ENCODE measurements at places on chromosomes 13 and 19.

DNA sequence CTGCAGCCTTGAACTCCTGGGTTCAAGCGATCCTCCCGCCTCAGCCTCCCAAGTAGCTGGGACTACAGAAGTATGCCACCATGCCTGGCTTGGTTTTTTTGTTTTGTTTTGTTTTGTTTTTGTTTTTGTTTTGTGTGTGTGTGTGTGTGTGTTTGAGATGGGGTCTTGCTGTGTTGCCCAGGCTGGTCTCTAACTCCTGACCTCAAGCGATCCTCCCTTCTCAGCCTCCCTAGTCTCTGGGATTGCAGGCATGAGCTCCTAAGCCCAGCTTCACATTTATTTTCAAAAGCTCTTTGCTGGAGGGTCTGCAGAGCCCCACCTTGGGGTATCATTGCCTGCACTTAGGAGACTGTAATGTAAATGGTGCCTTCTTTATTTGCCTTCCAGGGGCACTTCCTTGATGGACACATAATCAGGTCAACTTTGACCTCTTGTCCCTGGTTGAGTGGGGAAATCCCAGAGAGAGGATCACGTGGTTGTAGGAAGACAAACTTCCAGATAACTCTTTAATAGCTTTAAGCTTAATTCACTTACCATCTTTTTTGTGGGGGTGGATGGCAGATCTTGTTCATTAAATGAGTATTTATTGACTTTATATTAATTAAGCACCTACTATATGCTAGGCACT is 72.9 kb upstream of the NPAS1 start:
- no peak for DNase-seq

DNA sequence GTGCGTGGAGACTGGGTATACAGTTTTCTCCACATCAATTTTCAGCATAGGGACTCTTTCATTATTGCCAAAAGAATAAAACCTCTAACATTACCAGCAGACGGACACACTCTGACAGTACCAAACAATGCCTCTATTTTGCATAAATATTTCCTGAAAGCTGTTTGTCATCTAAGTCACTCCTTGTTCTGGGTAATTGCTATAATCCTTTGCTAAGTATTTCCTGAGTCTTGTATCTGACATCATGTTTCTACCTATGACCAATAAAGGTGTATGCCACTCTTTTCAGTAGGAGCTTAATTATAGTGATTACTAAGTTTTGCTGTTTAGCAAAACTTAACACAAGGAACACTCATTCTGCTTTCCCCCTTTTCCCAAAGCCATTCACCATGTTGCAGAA is 886.5 kb downstream of the SLITRK6 start:
- DNase-seq, result no peak

GRCh38 chr13:32409561-32410421 is 18.1 kb downstream of the N4BP2L1 start:
- DNase-seq, result no peak

DNA sequence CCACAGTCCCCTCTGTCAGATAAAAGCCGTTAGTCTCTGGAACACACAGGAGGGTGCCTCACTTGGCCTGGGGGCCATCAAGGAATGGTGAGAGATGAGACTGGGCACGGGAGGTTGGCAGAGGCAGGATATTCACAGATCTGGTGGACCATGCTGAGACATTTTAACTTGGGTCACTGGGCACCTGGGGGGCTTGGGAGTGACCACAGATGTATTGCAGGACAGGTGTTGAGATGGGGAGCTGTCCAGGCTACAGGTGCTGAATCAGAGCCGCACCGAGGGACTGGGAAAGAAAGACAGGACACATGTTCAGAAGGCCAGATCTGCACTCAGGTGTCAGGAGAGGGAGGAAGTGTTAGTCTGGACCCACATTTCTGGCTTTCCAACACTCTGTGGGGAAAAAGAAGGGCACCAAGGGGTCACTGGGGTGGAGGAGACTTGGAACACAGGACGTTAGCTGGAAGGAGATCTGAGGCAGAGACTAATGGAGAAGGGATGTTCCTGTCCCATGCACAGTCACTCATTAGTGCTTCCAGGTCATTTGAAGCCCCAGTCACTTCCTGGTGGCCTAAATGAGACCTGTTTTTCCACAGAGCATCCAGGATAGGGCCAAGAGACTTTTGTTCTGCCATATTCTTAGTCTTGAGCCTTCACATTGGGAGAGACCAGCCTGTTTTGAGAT is 56.1 kb downstream of the CHST8 start:
- no peak for DNase-seq

DNA sequence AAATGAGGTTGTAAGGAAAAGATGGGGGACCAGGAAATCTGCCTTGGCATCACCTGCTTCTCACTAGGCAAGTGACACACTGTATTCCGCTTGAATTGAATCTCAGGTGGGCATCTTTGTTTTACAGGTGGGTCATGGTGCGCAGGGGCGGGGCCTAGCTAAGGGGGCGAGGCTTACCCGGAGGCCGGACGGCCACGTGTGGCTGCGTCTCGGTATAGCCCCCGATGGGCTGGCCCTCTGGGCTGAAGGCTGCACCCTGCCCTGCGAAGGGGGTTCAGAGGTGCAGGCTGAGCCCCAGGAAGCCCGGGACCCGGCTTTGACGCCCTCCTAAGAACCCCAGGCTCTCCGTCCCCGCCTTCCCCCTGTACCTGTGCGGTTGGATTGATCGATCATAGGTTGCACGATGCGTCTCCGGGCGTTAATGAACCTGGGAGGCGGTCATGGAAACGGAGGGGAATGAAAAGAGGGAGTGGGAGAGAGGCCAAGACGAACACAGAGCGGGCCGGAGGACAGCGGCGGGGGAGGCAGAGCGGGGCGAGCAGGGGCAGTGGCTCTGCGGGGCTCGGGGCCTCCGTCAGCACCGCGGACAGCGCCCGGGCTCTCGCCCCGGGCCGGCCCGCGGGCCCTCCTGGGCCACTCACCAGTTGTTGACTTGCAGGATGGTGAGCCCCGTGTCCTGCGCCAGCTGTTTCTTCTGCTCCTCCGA is 12.5 kb downstream of the MEIS3 start:
- DNase-seq, result no peak

- no peak for DNase-seq
These were observed 95.2 kb downstream of the GGACT start for GRCh38 chr13:100493418-100493817.

DNA sequence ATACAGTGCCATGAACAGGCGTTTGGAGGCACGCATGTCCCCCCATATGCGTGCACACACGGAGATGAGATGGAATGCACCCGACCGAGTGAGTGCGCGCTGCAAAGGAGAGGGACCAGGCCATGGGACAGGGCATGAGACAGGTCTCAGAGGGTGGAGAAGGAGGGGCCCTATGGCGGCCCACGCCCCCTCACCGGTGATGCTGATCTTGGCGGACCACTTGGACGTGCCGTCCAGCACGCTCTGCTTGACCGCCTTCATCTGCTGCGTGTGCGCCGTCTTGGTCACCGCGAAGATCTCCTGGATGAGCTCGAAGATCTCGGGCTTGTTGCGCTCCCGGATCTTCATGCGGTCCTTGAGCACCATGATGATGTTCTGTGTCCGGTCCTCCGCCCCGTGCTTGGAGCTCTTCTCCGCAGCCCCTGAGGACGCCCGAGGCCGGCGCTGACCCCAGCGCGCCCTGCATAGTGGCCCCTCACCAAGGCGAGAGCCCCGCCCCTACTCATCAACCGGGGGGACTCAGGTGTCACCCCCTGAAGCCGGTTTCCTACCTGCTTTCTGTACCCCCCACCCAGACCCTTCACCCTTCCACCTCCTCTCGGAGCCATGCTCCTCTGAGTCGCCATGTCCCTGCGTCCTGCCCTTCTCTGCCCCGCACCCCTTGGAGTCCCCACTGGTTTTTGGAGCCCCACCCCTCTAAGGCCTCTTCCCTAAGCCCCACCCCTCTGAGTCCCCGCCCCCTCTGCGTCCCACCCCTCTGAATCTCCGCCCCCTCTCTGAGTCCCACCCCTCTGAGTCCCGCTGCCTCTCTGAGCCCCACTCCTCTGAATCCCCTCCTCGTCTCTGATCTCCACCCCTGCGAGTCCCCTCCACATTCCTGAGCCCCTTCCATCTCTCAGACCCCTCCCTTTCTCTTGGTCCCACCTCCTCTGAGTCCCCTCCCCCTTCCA is 40.8 kb downstream of the UNC13A start:
- no peak for DNase-seq

DNA sequence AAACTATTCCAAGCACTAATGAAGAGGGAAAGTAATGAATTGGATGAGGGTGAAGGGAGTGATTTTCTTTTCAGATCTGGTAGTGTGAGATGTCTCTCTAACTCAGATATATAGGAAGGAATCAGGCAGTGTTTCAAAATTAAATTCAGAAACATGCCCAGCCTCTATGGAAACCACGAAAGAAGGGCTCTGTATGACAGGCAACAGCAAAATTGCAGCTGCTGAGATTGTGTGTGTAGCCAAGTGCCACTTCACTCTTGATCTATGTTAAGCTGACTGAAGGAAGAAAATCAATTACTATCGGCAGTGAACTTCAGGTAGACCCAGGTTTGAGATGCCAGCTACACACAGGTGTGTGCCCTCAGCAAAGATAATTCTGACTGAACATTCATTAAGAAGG is 387.4 kb downstream of the PCDH9 start:
- DNase-seq, result no peak

DNA sequence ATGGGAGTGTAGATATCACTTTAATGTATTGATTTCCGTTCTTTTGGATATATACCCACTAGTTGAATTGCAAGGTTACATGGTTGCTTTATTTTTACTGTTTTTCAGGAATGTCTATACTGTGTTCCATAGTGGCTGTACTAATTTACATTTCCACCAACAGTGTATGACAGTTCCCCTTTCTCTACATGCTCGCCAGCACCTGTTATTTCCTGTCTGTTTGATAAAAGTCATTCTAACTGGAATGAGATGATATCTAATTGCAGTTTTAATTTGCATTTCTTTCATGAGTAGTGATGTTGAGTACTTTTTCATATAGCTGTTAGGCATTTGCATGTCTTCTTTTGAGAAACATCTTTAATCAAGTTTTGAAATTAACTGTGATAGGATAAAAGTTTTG is 818.6 kb downstream of the SLITRK6 start:
- no peak for DNase-seq

Measured in BJ (cell line).